AG10803 (cell line): ENCODE measurements at places on chromosomes 5 and 9.

GRCh38 chr9:95047452-95048224 lies 269.9 kb downstream of the FANCC start:
- DNase-seq: no peak

- no peak for DNase-seq
Measured at GRCh38 chr5:95075111-95075510, 209.8 kb downstream of the MCTP1 start.

GRCh38 chr9:22840641-22841040 lies 394.0 kb downstream of the DMRTA1 start:
- DNase-seq: no peak

GRCh38 chr9:100443781-100444768 lies 17.1 kb downstream of the MSANTD3 start:
- DNase-seq: peak; percentile 63
